ENCODE measurements at places on chromosomes 2 and 18. TPM values are rescaled to one million over a fixed set of nuclear protein-coding genes. Genes with fewer than 3 reads are reported as not detected.

The LIMS4 gene
- total RNA-seq: 0.76 TPM

The RESP18 gene
- not detected for total RNA-seq

The HOXD12 gene
- total RNA-seq: not detected

- no peak for DNase-seq
These were observed 137.2 kb downstream of the SPP2 start for GRCh38 chr2:234187646-234188174.

DNA sequence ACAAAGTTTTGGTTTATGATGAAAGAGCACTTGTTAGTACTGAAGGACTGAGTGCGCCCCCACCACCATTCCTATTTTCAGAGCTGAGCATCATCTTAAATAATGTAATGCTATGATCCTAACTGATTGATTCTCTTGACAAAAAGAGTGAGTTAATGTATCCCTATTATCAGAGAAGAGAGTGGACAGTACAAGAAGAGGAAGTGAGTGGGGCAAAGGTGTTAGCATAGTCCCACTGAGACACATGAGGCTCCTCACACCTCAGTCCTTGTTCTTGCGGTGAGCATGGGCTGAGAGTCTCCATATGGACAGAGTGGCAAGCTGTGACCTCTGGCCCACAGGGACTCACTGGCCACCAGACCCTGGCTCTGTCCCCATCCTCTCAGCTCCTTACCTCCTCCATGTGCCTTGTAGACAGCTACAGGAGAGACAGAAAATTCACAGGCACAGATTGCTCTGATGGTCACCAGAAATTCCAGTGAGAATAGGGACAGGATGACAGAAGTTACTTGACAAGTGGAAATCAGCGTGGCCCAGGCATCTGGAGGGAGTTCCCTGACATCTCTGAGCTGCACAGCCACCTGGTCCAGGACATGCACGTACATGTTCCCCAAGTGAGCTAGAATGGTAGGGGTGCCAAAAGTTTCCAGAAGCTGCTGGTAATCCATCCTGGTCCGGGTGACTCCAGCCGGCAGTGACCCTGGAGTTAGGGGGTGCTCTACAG, 32.6 kb downstream of the NAPG start:
- DNase-seq: no peak

DNA sequence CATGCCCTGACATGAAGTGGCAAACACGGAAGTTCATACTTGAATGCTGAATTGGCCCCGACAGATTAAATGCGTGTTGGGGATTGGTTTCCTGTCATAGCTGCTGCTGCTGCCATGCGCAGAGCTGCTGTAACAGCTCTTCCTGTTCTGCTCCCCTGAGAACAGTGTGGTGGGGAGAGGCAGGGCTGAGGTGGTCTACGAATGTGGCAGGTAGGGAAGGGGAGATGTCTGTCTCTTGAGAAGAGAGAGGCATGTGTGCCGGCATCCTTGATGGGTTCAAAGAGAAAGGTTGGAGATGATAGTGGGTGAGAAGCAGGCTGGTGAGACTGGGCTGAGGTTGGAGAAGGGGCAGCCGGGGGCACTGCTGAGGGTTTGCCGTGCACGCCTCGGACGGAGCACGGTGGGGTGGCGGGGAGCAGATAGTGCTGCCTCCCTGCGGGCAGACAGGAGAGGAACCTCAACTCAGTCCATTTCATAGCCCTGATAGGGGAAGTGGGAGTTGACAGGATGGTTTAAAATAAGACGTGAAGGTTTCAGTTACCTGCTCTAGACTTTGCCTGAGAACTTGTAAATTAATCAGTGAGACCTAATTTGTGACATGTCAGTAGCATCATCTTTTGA, 46.1 kb downstream of the TMEM185B start:
- peak; percentile 65 for DNase-seq

GRCh38 chr2:152558158-152558984, 158.9 kb downstream of the PRPF40A start:
- DNase-seq: no peak

- DNase-seq: peak; percentile 85
These were observed 9.4 kb upstream of the CRYBA2 start for GRCh38 chr2:219002395-219003266.

GRCh38 chr2:200377355-200378336, 71.2 kb downstream of the SPATS2L start:
- DNase-seq: no peak

DNA sequence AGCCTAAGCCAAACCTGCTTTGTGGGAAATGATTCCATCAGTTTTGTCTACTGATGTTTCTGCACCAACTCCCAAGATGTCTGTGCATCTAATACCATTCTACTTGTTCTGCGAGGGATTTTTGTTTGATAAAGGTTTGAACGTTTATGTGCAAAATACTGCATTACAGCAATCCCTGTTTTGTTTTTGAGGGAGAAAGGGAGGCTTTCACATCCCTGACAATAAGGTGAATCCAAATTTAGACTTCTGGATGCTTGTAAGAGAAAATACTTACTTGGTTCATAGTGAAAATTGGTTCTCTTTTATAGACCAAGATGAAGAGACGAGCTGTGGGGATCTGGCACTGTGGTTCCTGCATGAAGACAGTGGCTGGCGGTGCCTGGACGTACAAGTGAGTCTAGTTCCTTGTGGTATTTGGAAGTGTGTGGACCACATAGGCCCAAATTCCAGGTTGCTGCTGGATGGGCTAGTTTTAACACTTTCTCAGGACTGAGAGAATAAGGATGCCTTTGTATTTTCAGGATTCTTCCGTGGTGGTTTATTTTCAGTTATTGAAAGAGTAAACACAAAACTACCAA, 1.1 kb downstream of the RPL37A start:
- no peak for DNase-seq

DNA sequence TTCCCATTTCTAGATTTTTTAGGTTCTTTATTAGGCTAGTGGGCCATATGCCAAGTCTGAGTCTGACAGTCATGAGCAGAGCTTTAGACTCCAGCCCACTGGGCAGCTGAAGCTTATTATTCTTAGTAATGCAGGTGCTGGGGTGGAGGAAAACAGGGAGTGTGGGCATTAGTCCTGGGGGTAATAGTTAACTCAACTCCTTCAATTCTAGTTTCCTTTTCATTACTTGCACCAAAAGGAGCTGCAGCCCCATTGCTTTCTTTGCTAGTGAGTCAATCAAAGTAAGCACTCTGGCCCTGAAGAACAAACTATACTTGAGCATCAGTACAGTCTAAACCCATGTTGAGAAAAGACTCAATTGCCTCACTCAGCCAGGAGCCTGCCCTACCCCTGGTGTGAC, 35.5 kb downstream of the ICOS start:
- DNase-seq: no peak

DNA sequence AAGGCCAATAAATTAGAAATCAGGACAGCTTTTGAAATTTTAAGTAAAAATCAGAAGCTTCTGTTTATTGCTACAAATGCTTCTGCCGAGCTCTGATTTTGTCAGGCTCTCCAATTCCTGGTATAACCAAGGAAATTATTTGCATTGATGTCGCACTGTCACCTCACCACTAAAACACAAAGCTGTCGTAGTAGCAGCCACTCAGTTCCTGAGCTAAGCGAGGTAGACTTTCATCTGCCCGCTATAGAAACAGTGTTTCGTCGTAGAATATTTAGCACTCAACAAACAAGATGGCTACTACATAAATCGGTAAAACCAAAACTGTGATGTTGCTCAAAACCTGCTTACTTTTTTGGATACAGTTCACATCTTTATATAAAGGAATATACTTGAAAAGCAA, 141.3 kb upstream of the FOSL2 start:
- DNase-seq: no peak

DNA sequence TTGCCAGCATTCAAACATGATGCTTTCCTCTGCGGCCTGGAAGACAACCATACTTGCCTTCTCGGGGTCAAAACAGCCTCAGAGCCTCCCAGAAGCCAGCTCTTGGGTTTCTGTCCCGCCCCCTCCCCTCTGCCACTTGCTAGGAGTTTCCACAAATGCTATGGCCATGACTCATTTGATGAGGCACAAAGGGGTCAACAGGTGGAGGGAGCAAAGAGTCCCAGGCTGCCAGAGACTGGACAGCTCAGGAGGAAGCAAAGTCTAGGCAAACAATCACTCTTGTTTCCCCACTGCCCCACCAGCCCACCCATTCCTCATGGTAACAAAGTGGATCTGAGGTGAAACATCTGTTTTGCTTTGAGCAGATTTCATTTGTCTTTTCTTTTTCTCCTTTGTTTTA, 551.1 kb downstream of the TNS1 start:
- DNase-seq: no peak

- no peak for DNase-seq
These were observed 71.4 kb upstream of the ITGB6 start for GRCh38 chr2:160271171-160272086.

- no peak for DNase-seq
These were observed 11.4 kb upstream of the ZNF516 start for GRCh38 chr18:76506395-76506794.

- no peak for DNase-seq
These were observed 74.2 kb downstream of the VIT start for GRCh38 chr2:36770542-36771287.
